Activated CD8-positive, alpha-beta T cell treated with anti-CD3 and anti-CD28 coated beads, Interleukin-2, amount 10 ng/mL, durations not matched to agents 7 days and 5 days (primary cell): ENCODE measurements at places on chromosomes 3 and 15.

DNA sequence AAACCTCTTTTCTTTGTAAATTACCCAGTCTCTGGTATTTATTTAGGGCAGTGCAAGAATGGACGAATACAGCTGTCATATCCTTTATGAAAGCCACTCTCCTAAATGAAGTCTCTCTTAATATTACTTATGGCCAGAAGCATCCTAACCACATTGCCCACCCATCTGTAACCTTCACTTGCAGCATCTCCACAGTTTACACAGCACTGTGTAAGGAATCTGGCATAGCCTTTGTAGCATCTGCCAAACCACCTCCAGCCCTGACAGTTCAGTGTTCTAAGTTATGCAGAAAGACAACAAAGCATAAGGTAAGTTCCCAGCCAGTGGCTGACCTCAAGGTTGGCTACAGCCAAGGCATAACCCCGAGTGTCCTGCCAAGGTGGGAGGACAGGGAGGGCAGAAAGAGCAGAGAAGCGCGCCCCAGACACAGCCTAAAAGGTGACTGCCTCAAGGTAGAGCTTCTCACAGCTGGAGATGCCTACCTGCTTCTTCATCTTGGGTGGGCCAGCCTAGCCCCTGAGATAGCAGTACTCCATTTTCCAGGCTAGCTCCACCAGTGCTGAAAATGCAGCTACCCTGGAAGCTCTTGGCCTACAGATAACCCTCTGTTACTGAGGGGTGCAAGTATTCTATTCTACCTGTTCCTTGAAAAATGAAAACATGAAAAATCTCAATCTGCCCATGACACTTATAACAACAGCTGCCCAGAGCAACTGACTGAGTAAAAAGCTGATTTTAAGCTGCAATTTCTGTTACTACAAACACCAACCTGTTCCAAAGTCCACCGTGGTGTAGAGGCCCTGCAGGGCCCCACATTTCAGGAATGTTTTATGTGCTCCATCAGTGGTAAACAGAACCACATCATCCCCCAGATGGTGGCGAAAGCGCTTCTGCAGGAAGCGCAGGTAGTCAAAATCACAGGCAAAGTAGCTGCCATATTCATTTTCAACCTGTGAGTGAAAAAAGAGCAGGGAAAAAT is 39.3 kb downstream of the GLB1 start:
- H3K4me1 ChIP-seq, result peaks cover 89% of the 10 kb centered on the region
- peak overlapping the region; percentile 9 for H3K27ac ChIP-seq
- DNase-seq, result no peak
- H3K27me3 ChIP-seq, result no peaks in the 10 kb centered on the region
- H3K4me3 ChIP-seq, result no peak overlapping the region

DNA sequence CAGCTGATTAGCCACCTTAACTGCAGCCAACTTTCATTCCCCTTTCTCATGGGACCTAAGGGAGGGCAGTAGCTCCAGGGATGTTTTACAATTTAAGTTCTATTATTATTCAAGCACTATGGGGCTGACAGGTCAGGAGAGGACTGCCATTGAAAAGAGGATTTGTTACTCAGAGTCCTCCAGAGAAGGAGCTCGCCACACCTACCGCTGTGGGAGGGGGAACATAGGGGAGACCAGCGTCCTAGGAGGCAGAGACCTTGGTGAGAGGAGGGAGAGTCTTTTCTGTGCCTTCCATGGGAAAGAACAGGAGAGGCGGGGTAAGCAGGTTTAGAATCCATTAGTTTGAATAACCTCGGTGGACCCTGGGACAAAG is 14.4 kb downstream of the ATP10A start:
- peaks cover 66% of the 10 kb centered on the region for H3K36me3 ChIP-seq
- H3K4me3 ChIP-seq, result peak overlapping the region; percentile 93
- H3K27me3 ChIP-seq, result no peaks in the 10 kb centered on the region
- peaks cover 88% of the 10 kb centered on the region for H3K4me1 ChIP-seq
- H3K27ac ChIP-seq, result peak overlapping the region; percentile 99
- DNase-seq, result no peak

- H3K4me3 ChIP-seq, result no peak overlapping the region
- H3K36me3 ChIP-seq, result no peaks in the 10 kb centered on the region
- no peaks in the 10 kb centered on the region for H3K27me3 ChIP-seq
- H3K4me1 ChIP-seq, result no peaks in the 10 kb centered on the region
- H3K27ac ChIP-seq, result no peak overlapping the region
Measured at GRCh38 chr3:81951106-81951505, 189.7 kb upstream of the GBE1 start.

DNA sequence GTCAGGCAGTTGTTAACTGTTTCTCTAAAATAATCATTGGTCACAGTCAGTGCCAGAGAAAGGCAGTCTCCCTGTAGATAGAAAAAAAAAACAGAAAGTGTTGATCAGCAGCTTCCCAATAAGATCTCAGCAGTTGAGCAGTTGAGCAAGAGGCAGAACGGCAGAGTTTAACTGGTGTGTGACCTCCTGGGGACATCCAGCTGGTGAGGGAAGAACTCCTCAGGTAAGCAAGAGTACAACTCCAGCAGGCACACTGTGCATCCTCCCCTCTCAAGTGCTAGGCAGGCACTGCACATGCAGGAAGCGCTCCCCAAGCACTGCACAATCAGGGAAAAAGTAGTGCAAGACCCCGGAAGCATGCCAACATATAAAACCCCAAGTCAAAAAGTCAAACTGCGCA is 1287.2 kb downstream of the NSUN3 start:
- H3K4me1 ChIP-seq, result no peaks in the 10 kb centered on the region
- no peaks in the 10 kb centered on the region for H3K27me3 ChIP-seq
- H3K4me3 ChIP-seq, result no peak overlapping the region
- H3K36me3 ChIP-seq, result no peaks in the 10 kb centered on the region
- no peak overlapping the region for H3K27ac ChIP-seq

- no peak overlapping the region for H3K4me3 ChIP-seq
- H3K36me3 ChIP-seq, result no peaks in the 10 kb centered on the region
- no peak overlapping the region for H3K27ac ChIP-seq
- no peaks in the 10 kb centered on the region for H3K4me1 ChIP-seq
- peaks cover 4% of the 10 kb centered on the region for H3K27me3 ChIP-seq
Measured at GRCh38 chr15:71743861-71744382, 66.4 kb upstream of the NR2E3 start.

- no peak overlapping the region for H3K27ac ChIP-seq
- no peak for DNase-seq
- no peaks in the 10 kb centered on the region for H3K36me3 ChIP-seq
- no peak overlapping the region for H3K4me3 ChIP-seq
- H3K27me3 ChIP-seq, result peaks cover 2% of the 10 kb centered on the region
Measured at GRCh38 chr3:29751647-29752314, 470.9 kb downstream of the RBMS3 start.

DNA sequence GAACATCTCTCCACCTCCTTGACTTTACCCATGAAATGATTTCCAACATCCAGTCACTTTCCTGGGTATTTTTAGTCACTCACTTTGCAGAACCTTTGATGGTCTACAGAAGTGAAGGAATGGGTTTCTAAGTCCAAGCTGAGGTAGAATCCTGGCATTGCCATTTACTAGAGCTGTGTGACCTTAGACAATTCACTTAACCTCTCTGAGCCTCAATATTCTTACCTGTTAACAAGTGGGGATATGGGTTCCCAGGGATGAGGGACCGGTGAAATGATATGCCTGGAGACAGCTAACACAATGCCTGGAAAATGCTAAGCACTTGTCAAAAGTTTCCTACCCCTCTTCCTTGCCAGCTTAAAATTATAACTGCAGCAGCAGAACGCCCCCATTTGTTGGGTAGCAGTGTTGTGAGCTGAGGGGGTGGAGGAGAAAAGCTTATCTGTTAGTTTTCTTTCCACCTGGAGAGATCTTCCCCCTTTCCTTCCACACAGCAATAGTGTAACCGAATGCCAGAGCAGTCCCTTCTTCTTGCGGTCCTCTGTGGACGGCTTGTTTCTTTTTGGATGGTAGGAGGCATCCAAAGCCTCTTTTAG is 319.2 kb upstream of the LRRFIP2 start:
- no peak overlapping the region for H3K4me3 ChIP-seq
- no peak overlapping the region for H3K27ac ChIP-seq
- H3K36me3 ChIP-seq, result no peaks in the 10 kb centered on the region
- H3K4me1 ChIP-seq, result no peaks in the 10 kb centered on the region
- no peak for DNase-seq
